ENCODE measurements at places on chromosomes 7 and 10.

DNA sequence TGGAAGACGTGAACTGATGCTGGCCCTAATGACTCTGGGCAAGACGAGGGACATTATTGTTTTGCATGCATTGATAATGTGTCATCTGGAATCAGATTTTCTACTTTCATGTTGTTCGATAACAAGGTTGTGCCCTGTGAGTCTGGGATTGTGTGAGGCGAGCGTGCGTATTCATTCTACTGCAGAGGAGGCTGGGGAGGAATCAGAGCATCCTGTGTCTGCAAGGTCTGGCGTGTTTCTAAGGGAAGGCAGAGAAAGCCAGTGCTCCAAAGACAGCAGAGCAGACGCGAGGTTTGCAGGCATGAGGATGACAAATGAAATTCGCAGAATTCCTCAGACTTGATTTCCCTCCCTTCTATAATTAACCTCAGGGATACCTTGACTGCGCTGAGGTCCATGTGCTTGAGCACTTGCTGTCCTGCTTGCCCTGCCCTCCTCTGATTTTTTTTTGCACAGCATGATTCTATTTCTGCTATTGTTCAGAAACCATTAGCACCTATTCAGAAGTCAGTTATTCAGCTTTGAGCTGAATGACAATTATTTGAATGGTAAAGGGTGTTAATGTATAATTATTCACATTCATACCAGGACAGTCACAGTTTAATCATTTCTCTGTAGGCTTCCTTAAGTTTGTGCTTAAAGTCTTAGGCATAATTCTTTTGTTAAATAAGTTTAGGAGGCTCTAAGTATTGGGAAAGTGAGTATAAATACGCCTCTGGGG is 233.6 kb downstream of the EBF3 start:
- no peak for DNase-seq

DNA sequence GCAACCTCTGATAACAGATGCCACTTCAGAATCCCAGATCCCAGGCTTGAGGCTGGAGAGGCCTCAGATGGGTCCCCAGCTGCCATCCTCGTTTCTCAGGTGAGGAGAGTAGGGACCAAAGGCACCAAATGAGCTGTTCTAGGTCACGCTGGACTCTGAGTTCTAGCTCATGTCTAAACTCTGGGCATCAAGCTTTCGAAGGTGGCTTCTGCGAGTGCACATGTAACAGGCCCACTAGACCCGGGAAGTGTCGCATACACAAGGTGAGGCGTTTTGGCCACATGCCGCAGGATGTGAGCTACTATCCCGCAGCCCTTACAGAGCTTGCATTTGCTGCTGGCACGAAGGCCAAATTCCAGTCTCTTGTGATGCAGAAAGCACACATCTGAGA is 355.1 kb upstream of the SHH start:
- no peak for DNase-seq

- DNase-seq: no peak
These were observed 63.7 kb upstream of the ARID5B start for GRCh38 chr10:61837755-61838171.

DNA sequence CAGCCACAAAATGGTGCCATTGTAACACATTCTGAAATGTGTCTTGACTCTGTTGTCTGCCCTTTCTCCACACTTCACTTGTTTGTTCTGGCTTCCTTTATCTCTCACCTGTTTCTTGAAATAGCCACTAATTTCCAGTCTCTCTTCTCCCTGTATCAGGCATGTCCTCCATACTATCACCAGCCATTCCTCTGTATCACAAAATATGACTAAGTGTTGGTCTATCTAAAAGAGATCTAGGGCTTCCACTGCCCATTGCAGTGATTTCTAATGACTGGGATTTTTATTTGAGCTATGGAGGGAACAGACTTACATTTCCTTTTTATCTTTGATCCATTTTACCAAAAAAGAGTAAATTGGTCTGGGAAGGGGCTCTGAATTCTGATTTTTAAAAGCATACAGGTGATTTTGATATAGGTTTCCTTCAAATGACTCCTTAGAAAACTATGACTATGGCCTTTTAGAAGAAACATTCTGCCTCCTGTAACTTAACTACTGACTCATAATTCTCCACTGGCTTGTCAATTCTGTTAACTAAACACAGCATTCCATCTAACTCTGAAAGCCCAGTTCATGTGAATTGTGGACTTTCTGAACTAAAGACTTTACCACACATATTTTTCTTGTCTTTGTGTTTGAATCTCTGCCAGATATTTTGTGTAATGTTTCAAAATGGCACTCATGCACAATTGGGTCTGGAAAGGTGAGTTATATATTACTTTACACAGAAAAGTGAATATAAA is 1121.4 kb downstream of the XPNPEP1 start:
- no peak for DNase-seq

GRCh38 chr10:100999742-101000126 is at the start of gene LZTS2:
Gene LZTS2, plus strand, starts transcription at chr10:100999808. Its CDS starts 2,731 bp downstream, at chr10:101002539.
- no peak for DNase-seq

Measured in NCI-H1105 treated with DMSO at 0.1 percent for 48 hours (cell line).